A549 treated with RU486 at 1 μM for 4 hours (cell line): ENCODE measurements at places on chromosomes 16 and 17. TPM values are rescaled to one million over a fixed set of nuclear protein-coding genes. Genes with fewer than 3 reads are reported as not detected.

The TXNDC11 gene
- 33.0 to 38.7 TPM (median 37.3 TPM) in 5 replicates for total RNA-seq

The CMTM2 gene
- total RNA-seq = not detected in 5 replicates

The CCDC40 gene
- 4.7 to 6.9 TPM (median 5.9 TPM) in 5 replicates for total RNA-seq

The TMEM238L gene
- not detected in 5 replicates for total RNA-seq
